ENCODE measurements at places on chromosomes 7 and 10.

DNA sequence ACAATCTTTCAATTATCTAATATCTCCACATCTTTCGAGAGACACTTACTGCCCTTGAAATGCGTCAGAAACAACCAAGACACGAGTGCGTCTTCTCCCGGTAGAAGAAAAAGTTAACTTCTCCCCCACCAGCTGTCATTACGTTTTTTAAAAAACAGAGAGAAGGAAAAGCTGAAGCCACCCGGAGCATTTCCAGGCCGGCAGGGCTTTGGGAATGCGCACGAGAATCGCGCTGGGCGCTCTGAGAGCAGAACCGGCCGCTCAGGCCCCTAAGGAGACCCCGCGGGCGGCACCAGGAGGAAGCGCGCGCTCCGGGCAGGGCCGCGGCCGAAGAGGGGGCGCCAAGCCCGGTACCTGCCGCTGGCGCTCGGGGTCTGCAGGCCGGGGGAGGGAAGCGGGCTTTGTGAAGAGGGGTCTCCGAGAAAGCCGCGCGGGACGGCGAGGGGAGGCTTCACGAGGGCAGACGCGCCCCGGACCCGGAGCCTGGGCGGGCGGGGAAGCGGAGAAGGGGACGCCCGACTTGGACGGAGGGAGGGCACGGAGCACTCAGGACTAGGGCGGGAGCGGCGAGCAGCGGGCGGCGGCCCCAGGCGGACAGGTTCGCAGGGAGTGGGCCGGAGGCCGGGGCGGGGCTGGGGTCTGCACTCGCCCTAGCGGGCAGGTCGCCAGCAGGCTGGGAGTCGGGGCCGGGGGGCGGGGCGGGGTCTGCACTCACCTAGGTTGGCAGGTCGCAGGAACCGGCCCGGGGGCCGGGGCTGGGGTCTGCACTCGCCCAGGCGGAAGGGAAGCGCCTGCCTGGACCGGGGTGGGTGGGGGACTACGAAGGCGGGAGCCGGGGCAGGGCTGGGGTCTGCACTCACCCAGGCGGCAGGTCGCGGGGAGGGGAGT is 932 bp downstream of the ESYT2 start:
- DNase-seq, result no peak

DNA sequence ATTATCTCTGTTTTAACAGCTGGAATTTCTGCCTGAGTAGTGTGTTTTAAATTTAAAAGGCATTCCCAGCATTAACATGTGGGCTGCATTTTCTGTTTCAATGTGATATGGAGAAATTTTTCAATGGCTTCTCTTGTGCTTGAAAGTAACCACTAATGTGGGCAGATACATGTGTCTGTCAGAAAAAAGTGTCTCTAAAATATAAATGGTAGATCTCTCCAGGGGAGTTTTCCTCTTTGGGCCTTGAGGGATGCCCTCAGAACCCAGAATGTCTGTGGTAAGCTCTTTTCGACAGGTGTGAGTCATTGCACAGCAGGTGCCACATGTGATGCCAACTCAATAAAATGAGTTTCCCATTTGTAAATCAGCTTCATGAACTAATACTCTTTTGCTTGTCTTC is 221.1 kb downstream of the SEMA3E start:
- DNase-seq, result no peak

- DNase-seq, result no peak
Observed at GRCh38 chr10:114471906-114472876, 67.9 kb upstream of the AFAP1L2 start.

GRCh38 chr10:131710142-131710861 is 190.5 kb upstream of the PPP2R2D start:
- DNase-seq, result no peak

DNA sequence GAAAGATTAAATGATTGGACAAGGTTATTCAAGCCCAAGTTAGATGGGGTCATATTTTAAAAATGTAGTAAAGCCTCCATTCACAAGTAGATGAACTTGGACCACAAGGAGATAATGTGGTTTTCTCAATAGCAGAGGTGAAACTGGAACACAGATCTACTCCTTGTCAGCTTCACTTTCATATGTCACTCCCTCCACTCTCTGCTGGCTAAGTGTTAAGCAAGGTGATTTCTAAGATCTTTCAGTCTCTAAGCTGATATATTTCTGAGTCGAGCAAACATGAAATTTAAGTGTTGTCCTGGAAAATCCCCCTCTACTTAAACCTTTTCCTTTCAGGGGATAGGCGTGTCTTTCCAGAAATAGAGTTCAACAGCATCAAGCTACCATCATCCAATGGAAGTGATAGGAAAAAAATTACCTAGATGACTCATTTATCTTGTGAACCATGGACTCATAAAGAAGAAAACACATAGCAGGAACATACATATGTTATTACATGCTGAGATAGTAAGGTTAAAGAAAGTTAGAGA is 275.0 kb downstream of the PTEN start:
- no peak for DNase-seq

- DNase-seq, result no peak
Observed at GRCh38 chr7:101868191-101868950, 50.9 kb downstream of the CUX1 start.

DNA sequence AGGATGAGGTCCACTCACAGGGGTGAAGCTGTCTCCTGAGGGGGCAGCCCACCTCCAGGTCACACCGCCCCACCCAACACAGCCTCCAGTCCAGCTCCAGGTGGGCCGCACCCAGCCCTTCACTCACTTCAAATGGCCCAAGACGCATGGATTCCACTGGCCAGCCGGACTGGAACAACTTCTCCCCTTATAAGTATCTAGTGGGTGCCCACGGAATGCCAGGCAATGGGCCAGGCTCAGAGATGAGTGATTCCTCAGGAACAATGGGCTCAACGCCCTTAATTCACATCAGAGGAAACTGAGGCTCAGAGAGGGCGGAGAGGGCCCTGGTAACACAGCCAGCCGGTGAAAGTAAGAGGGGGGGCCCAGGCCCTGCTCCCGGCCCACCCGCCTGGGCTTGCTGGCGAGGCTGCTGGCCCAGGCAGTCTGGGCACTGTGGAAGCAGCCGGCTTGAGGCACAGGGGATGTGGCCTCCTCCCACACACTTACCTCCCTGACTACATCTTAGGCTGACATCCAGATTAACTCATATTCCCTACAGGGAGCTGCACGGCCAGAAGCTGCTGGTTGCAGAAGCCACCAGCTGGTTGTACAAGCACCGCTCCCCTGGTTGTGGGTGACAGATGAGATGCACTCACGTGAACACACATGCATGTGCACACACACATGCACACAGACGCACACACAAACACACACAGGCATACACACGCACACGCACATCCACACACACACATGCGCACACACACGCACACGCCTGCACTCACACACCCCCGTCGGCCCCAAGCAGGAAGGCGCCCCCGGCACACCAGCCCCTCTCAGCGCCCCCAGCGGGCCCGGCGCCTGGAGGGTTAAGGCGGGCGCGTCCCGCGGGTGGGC is 1.0 kb upstream of the FAM20C start:
- no peak for DNase-seq

- DNase-seq, result no peak
Observed at GRCh38 chr7:90626013-90626412, 29.9 kb downstream of the CDK14 start.

DNA sequence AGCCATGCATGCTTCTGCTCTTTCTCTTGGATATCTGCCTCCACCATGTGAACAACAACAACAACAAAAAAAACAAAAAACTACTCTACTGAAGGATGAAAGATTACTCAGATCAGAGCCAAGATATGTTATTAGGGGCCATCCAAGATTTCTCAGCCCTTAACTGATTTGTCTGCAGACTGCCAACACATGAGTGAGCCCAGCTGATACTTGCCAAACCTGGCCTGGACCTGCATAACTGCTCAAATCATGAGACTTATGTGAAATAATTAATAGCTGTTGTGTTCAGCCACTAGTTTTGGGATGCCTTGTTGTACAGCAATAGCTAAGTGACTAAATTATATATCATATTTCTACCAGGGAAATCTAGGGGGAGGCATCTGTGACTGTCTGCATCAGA is 334.5 kb upstream of the SORCS1 start:
- DNase-seq, result no peak

DNA sequence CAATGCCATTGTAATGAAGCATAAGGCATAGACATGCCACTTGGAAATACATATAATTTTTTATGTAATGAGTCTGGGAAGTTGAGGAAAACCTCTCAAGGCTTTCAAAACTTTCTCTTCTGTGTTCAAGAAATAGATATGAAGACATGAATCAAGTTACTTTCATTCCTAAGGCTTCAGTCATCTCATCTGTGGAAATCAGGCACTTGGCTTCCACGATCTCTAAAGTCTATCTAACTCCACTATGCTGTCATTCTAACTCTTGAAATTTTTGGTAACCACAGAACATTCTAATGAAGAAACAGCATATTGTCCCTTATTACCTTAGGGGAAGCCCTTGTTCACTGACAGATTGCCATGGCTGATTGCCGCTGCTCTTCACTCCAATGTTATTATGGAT is 242.6 kb downstream of the CNTNAP2 start:
- no peak for DNase-seq
